ENCODE measurements at places on chromosomes 7 and 10.

GRCh38 chr10:96646301-96646700 lies 59.5 kb upstream of the TM9SF3 start:
- no peak for DNase-seq

DNA sequence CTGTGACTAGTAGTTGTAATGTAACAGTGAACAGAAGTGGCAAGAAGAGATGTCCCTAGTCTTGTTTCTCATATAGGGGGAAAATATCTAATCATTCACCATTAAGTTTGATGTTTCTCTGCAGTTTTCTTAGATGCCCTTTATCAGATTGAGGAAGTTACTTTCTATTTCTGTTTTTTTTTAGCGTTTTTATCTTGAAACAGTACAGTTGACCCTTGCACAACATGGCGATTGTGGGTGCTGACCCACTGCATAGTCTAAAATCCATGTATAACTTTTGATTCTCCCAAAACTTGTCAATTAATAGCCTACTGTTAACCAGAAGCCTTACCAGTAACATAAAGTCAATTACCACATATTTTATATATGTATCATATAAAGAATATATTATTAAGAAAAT lies 192.0 kb downstream of the ADK start:
- DNase-seq = no peak

GRCh38 chr10:14822879-14823755 lies 14.7 kb downstream of the CDNF start:
- DNase-seq = no peak

DNA sequence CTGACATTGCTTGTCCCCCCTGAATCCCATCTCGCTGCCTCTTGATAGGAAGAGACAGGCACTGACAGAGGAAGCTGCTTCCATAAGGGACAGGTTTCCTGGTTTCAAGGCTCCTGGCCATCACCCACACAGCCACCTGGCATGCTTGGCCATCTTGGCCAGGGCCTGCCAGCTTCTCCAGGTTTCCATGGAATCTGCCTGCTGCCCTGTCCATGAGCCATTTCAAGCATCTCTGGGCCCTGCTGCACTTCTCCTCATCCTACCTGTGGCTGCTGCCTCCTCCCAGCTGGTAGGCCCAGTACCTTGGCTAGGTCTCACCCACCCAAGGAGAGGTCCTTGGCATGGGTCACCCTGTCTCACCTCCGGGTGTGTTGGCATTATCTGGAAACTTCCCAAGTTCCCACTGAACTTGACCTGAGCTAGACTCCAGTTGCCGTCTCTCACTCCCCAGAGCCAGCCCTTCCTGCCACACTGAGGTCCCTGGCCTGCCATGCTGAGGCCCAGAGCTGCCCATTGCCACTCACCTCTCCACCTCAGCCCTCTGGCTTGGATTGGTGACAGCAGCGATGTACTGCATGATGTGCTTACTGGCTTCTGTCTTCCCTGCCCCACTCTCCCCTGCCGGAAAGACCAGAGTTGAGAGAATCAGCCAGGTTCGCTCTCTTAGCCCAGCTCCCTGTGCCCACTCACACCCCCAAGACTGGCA lies 2.6 kb downstream of the MYO1G start:
- DNase-seq = no peak

GRCh38 chr7:142248-142941 lies 50.0 kb upstream of the FAM20C start:
- no peak for DNase-seq

GRCh38 chr7:40546616-40547501 lies 412.1 kb downstream of the SUGCT start:
- DNase-seq = no peak

DNA sequence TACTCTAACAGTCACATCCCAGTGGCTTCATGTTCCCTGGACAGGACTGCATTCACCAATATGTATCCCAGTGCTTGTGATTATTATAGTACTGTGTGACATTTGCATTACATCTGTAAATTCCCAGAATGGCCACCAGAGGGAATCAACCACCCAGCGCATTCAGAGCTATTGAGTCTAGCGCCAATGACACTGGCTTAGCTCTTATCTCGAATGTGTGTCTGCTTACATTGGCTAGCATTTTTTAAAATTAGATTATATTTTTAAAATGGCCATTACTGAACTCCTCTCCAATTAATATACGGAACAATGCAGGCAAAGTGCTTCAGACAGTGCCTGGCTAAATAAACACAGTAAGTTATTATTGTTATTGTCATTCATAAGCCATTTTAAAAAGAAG lies 36.3 kb downstream of the TRIL start:
- DNase-seq = peak; percentile 13

DNA sequence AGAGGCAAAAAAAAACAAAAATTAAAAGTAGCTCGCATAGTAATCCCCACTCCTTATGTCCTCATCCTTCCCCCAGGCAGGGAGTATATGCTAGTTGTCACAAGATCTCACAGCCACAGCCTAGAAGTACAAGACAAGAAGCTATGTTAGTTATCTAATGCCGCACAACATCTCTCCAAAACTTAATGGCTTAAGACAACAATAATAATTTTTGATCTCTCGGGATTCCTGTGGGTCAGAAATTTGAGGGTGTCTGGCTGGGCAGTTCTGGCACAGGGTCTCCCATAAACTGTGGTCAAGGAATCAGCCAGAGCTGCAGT lies 39.7 kb downstream of the CPVL start:
- no peak for DNase-seq

GRCh38 chr10:95411635-95412034 lies 120.8 kb upstream of the PDLIM1 start:
- DNase-seq = no peak

GRCh38 chr10:132643709-132644526 lies 106.3 kb downstream of the INPP5A start:
- no peak for DNase-seq

GRCh38 chr10:50593523-50594376 lies 30.0 kb downstream of the SGMS1 start:
- DNase-seq = no peak

DNA sequence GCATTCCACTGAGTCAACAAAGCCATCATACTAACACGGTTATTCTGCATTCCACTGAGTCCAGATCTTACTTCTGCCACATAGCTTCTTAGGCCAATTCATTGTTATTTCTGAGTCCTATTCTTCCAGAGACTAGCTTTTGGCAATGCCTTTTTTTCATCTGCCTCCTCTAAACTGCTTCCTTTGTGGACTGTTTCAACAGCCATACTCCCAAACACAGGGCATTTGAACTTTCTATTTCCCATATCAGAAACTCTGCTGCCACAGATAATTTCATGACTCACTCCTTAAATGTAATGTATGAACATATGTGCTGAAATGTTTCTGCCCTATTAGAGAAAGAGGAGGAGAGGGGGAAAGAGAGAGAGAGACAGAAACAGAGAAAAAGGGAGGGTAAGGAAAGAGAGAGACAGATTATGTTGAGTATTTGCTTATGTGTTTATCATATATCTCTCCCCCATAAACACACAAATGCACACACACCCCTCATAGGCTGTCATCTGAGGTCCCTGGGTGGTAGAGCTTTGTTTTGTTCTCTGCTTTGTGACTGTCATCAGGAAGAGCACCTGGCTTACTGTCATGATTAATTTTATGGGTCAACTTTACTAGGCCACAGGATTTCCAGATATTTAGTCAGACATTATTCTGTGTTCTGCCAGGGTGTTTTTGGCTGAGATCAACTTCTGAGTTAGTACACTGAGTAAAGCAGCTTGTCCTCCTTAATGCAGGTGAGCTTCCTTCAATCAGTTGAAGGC lies 308.0 kb upstream of the KCND2 start:
- DNase-seq = no peak

DNA sequence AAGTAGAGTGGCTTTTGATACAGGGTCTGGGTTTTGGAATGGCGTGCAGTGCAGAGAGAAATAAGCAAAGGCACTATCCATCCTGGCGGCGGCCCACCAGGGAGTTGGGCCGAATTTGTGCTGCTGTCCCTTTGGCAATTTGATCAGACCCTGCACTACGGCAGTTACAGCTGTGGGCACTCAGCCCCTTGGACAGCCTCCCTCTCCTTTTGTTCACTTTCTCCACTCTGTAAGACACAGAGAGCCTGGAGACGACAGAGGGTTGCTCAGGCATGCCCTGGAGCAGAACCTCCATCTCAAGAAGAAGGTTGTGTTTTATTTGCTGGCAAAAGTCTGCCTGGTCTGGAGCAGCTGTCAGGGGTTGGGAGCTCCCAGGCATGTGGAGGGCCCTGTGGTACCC lies 55.8 kb downstream of the LHPP start:
- no peak for DNase-seq

- no peak for DNase-seq
Observed at GRCh38 chr7:101817471-101818286, at the start of gene CUX1. Gene CUX1, plus strand, starts transcription at chr7:101817626. Its CDS starts 14 bp downstream, at chr7:101817640.

- no peak for DNase-seq
Observed at GRCh38 chr10:122051609-122052385, 62.8 kb downstream of the TACC2 start.

- DNase-seq = no peak
Observed at GRCh38 chr10:50470798-50471582, 152.8 kb downstream of the SGMS1 start.

- no peak for DNase-seq
Observed at GRCh38 chr10:17250736-17251135, 22.7 kb downstream of the VIM start.

DNA sequence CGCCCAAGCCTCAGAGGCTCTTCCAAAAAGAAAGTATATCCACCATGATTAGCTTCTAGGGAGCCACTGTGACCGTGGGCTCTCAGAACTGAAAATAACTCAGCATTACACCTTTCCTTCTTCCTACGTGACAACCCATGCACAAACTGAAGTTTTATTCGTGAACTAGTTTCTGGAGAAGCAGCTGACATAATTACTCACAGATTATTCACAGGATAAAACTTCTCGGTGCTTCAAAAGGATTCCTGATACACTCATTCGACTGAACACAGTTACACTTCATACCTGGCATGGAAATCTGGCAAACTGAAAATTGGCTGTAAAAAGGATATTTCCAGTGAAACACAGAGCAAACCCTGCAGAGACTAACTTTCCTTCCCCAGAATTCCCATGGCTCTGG lies 139.2 kb upstream of the PTER start:
- no peak for DNase-seq

DNA sequence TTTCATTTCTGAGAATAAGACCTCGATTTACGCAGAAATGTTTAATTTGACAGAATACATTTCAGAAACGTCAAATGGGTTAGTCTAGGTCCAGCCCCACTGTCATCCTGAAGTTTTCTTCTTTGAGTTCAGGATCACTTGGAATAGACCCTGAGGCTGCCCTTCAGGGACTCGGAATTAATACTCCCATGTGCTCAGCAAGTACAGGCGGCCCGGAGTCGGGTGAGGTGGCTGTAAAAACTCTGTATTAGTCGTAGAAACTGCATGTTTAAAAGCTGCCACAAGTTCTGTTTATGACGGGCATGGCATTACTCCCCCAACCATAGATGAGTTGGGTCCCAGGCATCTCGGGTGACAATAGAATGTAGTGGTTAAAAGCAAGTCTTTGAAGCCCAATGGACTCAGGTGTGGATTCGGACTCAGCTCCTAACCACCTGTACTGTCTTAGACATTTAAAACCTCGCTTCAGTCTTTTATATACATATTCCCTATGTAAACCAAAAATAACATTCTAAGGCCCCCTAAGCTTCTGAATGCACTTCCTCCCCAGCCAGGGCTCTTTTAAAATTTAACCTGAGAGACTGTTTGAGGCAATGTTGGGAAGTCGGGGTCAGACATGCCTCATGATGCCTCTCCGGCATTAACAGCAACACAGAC lies 216.3 kb downstream of the ADARB2 start:
- DNase-seq = no peak

DNA sequence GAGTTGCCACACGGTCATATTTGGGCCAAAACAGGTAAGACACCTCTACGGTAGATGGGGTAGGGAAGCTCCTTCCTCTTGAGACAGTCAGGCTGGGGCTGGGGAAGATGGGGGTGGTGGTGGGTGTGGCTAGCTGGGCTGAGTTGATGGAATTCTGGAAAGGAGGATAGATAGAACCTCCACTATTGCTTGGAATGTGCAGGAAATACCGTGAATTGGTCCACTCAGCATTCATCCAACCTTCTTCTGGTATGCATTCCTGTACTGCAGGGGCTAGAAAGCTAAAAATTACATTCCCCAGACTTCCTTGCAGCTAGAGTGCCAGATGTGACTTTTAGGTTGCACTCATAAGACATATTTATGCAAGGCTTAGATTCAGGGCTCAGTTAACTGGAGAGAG lies 24.8 kb downstream of the TLX1 start:
- DNase-seq = no peak

DNA sequence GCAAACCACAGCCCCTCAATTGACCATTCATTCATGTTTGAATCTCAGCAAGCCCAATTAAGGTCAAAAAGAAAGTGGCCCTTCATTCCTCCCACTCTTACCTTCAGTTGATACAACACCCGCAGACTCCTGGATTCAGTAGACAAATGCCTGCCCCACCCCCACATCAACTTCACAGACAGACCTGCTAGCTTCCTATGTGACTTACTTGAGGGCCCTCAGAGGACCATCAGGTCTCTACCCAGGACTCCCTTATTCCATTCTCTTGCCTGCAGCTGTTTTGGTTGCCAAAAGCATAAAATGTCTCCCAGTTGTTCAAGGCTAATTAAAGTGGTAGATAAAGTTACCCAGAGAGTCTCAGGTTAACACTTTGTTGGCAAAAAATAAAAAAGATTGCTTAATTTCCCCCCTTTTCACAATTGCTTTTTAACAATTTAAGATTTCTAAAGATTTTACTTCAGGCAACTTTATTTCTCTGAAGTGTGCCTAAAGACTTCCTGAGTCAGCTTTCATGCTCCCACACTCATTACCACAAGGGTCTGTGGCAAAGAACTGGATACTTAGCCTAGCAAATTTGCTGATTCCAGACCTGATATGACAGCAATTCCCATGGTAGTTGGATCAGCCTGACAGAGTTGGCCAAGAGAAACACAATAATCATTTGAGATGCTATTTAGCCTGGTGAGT lies 3.3 kb upstream of the MTERF1 start:
- no peak for DNase-seq

GRCh38 chr10:132294561-132295318 lies 13.0 kb downstream of the STK32C start:
- no peak for DNase-seq

DNA sequence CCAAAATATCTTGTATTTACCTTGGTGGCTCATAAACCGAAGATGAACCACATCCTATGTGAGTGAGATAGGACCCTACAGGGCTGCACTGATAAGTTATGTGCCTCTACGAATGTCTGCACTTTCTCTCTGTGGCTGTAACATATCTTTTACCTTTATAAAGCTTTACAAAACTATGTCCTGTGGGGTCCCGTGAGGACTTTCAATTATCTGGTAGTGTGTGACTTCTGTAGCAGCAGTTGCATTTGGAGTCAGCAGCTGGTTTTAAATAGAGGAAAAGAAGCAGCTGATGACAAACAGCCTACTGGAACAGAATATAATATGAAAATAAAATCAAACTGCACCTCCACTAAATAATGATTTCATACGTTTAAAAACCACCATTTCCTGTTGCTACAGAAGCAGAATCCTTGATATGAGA lies 222.4 kb upstream of the GNAI1 start:
- DNase-seq = no peak

DNA sequence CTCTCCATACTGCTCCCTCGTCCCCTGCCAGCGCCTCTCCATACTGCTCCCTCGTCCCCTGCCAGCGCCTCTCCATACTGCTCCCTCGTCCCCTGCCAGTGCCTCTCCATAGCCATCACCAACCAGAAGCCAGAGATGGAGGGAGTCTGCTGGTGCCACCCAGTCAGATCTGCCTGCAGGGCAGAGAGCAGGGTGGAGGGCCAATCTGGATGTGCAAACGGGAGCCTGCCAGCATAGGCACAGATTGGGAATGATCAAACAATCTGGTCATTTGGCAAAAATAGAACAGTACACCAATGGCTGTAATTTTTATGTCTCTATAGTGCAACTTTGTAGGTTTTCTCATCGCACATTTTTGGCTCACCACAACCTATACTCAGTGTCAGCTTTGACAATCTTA lies 76.9 kb upstream of the LRRC4 start:
- DNase-seq = no peak
